NCI-H1105 treated with DMSO at 0.1 percent for 48 hours (cell line): ENCODE measurements at places on chromosomes 1 and 21.

DNA sequence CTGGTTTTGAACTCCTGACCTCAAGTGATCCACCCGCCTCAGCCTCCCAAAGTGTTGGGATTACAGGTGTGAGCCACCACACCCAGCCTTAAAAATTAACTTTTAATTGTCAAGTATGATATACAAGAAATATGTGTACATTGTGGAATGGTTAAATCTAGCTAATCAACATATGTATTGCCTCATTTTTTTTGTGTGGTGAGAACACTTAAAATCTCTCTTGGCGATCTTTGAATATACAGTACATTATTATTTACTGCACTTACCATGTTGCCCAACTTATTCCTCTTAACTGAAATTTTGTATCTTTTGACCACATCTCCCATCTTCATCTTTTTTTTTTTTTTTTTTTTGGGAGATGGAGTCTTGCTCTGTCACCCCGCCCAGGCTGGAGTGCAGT lies 23.3 kb downstream of the THRAP3 start:
- no peak for DNase-seq

- DNase-seq, result no peak
These were observed 6.1 kb upstream of the SLC19A2 start for GRCh38 chr1:169491845-169492281.

DNA sequence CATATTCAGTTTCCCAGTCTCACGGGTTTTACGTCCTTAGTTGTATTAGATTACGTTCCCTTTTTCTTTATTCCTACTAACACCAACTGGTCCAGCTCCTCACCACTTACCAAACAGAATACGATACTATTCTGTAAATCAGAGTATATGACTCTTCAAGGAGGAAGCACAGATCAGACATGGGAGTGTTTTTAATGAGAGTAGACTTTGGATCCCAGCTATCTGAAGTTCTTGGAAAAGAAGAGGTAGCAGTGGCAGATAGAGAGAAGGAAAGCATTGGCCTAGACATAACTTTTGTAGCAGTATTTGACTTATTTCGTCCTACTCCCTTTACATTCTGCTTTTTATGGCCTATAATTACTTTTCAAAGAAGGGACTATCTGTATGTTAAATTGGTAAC lies 24.1 kb upstream of the PLA2G4A start:
- no peak for DNase-seq

DNA sequence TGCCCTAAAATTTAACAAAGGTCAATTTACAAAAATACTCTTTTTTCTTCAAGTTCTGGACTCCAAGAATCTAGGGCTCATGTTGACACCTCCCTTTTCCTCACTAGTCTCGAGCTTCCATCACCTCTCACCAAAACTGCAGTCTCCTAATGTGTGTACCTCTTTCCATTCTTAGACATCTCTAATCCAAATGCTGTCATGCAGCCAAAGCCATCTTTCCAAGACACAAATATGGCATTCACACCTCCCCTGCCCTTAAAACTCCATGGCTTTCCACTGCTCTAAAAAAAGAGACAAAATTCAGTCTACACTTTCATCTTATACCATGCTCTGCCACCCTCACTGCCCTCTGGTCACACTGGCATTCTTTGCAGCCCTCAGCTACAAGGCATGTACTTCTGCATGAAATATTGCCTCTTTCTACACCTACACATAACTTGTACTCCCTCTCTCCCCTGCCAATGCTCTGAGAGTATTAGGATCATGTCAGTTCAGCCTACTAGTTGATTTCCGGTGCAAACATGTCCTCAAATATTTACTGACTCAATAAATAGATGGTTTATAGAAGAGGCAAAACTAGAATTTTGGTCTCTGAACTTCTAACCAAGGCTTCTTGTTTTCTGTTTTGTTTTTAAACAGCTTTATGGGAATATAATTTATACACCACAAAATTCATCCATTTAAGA lies 26.9 kb downstream of the ADSS2 start:
- DNase-seq, result no peak

GRCh38 chr1:30126848-30127247 lies 596.5 kb downstream of the MATN1 start:
- DNase-seq, result peak; percentile 89

DNA sequence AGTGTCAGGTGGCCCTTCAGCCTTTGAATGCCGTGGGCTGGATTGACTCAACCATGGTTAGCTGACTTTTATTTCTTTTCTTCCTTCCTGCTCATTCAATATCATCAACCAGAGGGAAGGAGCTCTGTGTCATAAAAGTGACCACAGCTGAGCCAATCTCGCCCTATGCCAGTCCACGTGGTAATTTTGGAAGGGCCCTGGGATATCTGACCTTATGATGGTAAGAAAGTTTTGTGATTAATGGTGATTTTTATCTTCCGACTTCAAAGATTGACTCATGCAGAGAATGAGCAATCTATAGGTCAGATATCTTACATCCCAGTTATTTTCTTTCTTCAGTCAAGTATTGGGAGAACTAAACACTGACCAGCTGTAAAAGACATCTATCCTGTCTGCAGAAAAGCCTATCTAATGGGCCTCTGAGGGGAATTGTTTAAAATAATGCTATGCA lies 170.3 kb downstream of the ZC3H11B start:
- no peak for DNase-seq

DNA sequence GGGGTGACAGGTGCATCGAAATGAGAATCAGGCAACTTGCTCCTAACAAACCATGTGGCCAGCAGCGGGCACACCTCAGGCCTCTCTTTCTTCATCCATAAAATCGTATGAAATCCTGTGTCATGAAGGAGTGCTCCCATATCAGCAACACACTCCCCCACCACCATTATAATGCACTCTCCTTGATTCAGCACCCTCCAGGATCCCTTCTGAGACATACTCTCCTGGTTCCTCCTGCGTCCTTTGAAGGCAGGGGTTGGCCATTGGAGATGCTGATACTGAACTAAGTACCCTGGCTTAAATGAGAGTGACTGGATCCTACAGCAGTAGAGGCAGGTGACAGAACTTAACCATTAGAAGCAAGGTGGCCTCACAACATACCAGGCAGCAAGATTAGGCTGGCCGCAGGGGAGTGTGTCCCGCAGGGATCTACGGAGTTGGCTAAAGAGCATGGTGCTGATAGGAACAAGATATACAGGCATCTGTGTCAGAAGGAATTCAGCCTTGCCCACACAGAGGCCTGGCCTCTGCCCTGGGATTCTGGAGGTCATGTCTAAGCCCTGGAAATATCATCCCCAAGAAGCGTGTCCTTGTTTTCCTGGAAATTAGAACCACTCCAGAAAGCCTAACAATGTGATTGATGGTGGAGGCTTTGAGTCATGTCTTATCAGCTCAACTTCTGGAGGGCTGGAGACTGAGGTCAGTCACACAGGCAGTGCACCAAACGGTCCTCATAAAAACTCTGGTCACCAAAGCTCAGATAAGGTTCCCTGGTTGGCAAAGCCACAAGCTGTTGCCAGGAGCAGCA lies 16.8 kb downstream of the S100A7A start:
- DNase-seq, result no peak

DNA sequence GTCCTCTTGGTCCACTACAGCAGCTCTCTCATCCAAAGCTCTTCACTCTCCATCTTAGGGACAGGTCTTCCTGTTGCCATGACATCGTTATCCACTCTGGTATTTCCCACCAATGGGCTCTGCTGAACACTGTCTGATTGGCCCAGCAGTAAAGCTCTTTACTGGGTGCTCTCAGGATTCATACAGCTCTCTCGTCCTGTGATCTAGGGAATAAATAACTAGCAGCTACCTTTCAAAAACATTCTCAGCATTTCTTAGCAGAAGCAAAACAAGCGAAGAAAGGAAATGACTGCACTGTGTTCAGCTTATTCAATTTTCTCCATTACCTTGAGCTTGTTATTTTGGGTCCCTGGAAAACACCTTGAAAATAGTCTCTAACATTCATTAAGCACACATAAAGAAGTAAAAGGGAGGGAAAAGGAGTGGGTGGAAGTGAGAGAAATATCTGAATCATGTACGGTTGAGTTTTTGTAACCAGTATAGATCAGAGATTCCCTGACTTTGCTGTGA lies 163.4 kb upstream of the SGIP1 start:
- no peak for DNase-seq

DNA sequence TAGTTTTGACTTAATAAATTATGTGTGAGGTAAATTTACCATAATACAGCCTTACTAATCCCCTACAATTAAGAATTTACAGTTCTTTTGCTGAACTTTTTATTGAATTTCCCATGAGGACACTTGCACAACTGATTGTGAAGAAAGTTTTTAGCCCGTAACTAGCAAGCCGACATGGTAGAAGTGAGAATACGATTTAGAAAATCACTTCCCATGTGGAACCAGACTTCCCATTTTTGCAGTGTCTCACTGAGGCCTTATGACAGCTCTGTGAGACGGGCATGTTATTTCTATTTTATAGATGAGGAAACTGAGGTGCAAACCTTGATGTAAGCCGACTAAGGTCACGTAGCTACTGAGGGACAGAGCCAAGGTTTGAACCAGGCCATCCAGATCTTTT lies 32.5 kb upstream of the LMO4 start:
- no peak for DNase-seq

- no peak for DNase-seq
These were observed 2.0 kb upstream of the UTP25 start for GRCh38 chr1:209825591-209826434.

- no peak for DNase-seq
These were observed 1222.1 kb upstream of the NCAM2 start for GRCh38 chr21:19776076-19776475.

DNA sequence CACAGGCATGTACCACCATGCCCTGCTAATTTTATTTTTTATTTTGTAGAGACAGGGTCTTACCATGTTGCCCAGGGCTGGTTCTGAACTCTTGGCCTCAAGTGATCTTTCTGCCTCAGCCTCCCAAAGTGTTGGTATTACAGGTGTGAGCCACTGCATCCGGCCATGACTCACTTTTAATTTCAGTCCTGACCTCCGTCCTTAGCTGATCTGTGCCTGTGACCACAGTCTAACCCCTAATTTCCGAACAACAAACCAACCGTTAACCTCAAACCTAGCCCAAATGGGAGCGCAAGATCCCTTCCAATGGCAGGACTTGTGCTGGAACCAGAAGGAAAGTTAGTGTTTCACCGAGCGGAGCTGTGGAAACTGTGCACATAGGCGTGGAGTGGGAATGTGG lies 29.3 kb upstream of the MAN1C1 start:
- DNase-seq, result no peak

DNA sequence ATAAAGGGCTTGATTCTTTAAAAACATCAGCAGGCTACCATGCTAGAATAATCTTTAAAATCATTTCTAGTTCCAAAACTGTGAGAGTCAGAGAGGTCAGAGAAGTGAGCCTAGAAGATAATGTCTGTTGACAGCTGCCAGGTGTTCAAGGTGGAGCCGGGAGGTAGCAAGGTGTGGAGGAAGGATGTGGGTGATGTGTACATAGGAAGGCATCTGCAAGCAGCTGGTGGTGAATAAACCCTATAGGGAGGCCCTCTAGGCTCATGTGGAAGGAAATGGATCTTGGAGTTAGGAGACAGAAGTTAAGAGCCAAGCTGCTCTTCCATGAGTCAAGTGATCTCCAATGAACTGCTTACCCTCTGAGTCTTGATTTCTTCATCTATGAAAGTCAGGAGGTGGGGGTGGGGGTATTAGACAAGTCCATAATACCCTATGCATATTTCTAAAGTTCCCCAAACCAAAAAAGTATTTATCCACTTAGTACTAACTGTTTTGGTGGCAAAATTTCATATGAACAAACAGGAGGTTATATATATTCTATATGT lies 266.3 kb downstream of the RHOU start:
- DNase-seq, result no peak
